ENCODE measurements at places on chromosomes 12 and 14. TPM values are rescaled to one million over a fixed set of nuclear protein-coding genes. Genes with fewer than 3 reads are reported as not detected.

DNA sequence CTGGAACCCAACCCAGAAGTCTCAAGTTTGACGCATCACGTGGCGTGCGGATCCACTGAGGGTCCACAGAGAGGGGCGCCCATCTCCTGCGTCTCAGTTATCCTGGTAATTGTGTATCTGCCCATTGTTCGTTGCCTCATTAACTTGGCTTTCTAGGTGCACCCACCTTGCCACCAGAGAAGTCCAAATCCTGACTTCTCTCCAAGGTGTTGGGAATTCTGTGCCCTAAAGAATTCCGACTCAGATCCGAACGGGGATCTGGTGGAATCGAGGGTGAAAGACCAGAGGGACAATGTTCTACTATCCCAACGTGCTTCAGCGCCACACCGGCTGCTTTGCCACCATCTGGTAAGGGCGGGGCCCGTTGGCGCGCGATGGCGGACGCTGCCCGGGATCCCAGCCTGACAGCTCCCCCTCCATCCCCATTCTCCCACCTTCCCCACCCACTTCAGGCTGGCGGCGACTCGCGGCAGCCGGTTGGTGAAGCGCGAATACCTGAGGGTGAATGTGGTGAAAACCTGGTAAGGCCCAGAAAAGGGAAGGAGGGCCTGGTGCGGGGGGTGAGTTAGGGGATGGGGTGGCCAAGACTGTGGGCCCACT lies 481 bp downstream of the REC8 start:
- no peak for DNase-seq

GRCh38 chr14:24198814-24199524 lies 3.7 kb upstream of the TM9SF1 start:
- no peak for DNase-seq

- no peak for DNase-seq
These were observed 70.3 kb downstream of the ACTN1 start for GRCh38 chr14:68908803-68909202.

GRCh38 chr12:117863002-117863709 lies 105.6 kb downstream of the KSR2 start:
- DNase-seq, result no peak

- no peak for DNase-seq
These were observed 597 bp upstream of the GLTP start for GRCh38 chr12:109880938-109881337.

DNA sequence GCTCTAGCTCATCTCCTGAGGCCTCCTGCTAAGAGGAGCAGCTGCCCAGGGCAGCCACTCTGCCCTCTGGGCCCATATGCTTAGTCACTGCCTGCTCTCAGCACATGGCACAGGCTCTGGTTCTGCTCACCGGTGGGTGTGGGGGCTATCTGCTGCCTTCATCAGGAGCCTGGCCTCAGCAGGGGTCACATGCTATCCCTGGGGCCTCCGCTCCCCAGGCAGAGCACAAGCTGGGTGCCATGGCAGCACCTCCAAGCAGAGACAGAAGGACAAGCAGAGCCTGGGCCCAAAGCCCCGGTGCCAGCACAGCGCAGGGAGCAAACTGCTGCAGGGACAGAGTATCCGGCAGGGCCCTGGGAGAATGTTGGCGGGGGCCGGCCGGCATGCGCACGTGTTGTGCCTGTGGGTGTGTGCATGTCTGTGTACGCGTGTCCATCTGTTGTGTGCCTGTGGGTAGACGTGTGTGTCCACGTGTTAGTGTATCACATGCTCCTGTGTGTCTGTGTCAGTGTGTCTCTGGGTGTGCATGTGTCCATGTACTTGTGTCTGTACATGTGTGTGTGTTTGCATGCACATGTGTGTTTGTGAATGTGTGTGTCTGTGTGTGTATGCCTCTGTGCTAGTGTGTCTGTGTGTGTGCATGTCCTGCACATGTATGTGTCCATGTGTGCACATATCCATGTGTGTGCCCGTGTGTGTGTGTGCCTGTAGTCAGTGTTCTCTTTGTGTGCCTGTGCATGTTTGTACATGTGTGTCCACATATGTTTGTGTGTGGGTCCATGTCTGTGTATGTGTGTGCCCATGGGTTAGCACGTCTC lies 326.9 kb downstream of the TMEM121 start:
- no peak for DNase-seq

GRCh38 chr14:99576761-99577705 lies 27.0 kb downstream of the CCDC85C start:
- DNase-seq, result no peak

GRCh38 chr12:11697670-11698387 lies 48.4 kb downstream of the ETV6 start:
- no peak for DNase-seq

- DNase-seq, result no peak
These were observed 21.6 kb upstream of the CHST11 start for GRCh38 chr12:104435175-104435574.

GRCh38 chr12:132761921-132762583 lies 420 bp upstream of the ANKLE2 start:
- peak; percentile 84 for DNase-seq

GRCh38 chr14:75859746-75860145 lies 122.0 kb downstream of the TGFB3 start:
- DNase-seq, result no peak

The IL22 gene
- total RNA-seq, result 0.64 TPM

DNA sequence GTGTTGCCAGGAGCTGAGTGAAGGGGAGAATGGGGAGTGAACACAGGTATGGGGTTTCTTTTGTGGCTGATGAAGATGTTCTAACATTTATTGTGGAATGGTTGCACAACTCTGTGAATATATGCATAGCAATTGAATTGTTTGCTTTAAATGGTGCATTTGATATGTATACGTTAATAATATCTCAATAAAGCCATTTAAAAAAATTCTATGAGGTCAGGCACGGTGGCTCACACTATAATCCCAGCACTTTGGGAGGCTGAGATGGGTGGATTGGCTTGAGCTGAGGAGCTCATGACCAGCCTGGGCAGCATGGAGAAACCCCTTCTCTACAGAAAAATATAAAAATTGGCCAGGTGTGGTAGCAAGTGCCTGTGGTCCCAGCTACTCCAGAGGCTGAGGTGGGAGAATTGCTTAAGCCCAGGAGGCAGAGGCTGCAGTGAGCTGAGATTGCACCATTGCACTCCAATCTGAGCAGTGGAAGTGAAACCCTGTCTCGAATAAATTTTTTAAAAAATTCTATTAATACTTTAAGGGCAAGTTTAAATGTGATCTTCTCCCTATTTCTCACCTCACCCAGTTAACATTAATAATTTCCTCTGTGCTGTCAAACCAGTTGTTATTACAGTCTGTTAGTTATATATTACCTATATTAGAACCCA lies 65.3 kb downstream of the DENND5B start:
- no peak for DNase-seq

The MLH3 gene
- 16.7 TPM for total RNA-seq

DNA sequence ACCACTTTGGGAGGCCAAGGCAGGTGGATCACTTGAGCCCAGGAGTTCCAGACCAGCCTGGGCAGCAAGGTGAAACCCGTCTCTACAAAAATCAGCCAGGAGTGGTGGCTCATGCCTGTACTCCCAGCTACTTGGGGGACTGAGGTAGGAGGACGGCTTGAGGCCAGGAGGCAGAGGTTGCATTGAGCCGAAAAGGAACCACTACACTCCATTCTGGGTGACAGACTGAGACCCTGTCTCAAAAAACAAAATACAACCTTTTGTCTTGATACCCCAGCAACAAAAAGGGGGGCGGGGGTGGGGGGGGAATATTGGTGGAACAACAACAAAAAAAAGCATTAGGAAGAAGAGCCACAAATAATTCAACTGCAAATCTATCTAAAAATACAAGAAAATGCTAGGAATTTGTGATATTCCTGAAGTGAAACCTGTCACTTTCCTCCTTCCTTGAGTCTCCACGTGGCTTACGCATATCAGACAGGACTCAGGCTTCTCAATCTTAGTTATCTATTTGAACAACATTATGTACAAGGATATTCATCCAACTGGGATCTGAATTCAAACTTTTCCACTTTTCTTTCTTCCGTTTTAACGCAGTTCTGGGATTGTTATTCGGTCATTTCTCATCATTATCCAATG lies 1.3 kb downstream of the R3HDM2 start:
- DNase-seq, result no peak

DNA sequence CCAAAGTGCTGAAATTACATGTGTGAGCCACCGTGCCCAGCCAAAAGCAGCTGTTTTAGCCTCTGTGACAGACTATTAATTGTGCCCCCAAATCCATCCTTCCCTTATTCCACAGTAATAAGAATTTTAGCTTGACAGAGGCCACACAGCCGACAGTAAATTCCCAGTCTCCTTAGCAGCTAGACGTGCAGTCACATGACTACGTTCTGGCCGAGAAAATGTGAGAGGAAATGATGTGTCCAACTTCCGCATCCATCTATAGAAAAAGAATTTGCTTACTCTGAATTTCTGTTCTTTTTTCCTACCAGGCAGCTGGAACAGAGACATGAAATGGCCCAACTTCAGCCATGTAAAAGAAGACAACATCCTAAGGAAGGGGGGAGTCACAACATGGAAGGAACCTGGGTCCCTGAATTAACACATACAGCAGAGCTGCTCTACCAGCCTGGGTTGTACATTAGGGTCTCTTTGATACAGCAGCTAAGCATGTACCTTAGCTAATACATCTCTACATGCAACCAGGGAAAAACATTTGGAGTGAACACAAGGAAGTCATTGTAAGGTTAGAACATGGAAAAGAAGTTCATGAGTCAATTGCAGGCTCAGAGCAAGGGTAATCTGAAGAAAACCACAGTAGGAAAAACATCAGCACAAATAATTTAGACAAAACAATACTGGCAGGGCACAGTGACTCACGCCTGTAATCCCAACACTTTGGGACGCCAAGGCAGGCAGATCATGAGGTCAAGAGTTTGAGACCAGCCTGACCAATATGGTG lies 35.5 kb downstream of the CIT start:
- DNase-seq, result no peak

DNA sequence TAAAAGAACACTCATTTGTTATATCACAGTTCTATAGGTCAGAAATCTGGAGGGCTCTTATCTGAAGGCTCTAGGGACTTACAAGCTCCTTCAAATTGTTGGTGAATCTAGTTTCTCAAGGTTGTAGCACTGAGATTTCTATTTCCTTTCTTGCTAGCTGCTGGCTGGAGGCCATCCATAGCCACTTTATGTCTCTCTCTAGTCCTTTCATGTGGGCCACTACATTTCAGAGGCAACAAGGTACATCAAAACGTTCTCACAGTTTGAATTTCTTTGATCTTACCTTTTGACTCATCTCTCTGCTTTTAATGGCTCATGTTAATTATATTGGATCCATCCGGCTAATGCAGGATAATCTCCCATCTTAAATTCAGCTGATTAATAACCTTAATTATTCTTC lies 286.8 kb downstream of the DIO2 start:
- no peak for DNase-seq

GRCh38 chr12:124530637-124531263 lies 36.7 kb downstream of the NCOR2 start:
- DNase-seq, result no peak

DNA sequence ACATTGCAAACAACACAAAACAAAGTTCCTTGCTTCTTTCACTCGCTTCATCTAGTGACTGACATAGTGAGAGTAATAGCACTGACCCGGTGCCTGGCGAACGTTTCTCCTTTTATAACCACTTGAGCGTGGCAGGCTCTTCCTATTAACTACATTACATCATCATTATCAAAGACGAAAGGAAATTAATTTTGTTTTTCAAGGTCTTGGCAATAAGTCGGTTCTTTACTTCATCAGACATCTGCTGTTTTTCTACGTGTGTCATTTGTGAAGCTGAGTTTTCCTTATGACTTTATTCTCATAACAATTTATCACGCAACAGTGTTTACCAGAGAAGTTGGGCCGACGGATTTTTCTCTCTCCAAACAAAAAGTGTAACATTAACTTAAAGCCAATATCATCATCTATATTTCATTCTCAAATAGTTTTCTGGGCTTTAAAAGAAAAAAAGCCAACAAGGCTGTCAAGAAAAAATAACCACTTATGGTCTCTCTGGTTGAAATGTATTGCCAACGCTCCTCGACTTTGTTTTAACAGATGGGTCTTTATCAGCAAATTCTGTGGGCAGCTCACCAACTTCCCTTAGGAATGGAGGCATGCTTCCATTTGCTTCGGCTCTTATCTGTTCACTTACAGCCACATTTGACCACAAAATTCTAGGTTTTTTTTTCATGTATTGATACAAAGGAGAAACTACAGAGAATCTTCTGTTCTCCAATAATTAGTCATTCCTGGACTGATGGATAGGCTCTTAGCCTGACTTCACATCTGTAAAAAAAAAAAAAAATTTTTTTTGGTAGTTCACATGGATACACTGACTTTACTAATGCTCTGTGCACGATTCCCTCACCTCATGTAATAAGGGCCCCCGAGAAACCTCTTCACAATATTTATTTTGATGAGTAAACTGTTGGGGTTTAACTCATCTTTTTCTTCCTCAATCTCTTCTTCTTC lies 97.1 kb upstream of the CDKN3 start:
- no peak for DNase-seq

GRCh38 chr14:100736269-100737180 lies 9.8 kb downstream of the DLK1 start:
- DNase-seq, result peak; percentile 20

DNA sequence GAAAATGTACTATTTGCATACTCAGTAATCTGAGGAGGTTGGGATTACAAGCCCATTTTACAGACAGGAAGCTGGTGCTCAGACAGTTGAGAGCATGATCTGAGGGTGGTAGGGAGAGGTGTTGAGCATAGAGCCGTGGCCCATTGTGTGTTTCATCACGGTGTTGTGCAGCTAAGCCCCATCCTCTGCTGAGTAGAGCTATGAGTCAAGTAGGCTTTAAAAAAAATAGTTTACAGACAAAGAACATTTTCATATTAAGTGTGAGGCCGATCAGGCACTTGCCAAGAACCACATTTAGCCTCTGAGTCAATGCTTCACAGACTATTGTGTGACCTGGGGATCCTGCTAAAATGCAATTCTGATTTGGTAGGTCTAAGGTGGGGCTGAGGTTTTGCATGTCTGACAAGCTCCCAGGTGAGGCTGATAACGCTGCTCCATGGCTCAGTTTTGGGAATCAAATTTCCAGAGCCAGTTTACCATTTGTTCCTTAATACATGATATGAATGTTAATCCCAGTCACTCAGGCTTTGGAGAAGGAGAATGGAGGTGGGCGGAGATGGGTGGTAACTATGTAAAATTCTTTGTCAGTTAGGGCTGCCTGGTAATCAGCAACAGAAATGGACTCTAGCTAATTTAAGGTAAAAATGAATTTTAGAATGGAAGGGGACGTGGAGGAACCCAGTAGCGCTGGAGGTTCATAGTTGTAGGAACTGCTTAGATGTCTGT lies 22.2 kb downstream of the ZNF664 start:
- no peak for DNase-seq

GRCh38 chr12:46556105-46556559 lies 183.6 kb upstream of the SLC38A2 start:
- no peak for DNase-seq

DNA sequence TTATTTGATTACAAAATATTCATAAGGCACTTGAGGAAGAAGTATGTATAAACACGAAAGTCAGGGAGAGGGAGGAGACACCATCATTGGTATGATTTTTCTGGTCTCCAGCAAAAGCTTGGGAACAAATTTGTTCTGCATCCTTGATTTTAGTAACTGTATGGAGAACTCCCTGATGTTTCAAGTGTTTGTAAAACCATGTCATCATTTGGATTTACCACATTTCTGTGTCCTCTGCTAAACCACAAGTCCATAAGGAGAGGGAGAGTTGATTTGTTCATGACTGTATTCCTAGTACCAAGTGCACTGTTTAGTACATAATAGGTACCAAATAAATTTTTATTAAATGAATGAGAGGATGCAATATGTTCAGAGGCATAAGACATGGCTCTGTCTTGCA lies 181.1 kb downstream of the BTG1 start:
- DNase-seq, result no peak

All from CD8-positive, alpha-beta memory T cell (primary cell).